ENCODE measurements at places on chromosomes 12 and 14.

DNA sequence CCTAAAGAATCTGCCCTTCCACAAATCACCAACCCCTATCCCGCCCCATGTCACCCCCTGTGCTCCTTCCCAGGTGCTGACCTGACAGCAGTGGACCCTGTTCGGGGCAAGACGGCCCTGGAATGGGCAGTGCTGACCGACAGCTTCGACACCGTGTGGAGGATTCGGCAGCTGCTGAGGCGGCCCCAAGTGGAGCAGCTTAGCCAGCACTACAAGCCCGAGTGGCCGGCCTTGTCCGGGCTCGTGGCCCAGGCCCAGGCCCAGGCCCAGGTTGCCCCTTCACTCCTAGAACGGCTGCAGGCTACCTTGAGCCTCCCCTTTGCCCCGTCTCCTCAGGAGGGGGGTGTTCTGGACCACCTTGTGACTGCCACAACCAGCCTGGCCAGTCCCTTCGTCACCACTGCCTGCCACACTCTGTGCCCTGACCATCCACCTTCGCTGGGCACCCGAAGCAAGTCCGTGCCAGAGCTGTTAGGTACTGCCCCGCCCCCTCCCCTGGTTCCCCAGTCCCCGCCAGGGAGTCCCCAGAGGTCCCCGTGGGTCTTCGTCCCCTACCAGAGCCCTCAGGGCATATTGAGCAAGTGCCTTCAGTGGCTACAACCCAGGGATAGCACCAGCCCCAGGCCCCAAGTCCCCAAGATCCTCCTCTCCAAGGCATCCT is 2.7 kb downstream of the ANKRD33 start:
- DNase-seq: no peak

GRCh38 chr12:16417058-16417457 is 69.6 kb downstream of the MGST1 start:
- no peak for DNase-seq

DNA sequence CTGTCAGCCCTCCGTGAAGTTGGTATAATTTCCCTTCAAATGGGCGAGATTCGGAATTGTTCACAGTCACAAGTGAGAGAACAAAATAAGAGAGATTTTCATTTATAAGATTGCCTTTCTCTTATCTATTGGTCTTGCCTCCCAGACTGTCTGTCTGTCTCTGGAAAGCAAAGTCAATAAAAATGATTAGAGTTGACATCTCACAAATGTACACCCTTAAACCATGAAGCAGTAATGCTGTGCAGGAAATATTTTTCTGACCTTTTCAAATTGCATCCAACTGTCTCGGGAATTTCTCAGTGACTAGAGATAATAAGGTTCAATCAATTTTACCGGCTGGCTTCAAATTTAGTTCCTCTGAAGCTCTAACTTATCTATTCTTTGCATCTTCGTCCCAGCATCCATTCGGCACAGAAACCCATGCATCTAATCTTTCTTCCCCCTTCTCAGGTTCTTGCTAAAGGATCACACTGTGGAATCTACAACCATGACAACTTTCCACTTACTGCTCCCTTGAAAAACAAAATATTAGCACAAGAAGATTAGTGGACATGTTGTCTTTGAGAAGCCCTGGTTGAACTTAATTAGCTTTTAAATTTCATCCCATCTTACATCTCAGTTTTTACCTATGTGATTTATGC is 93.1 kb downstream of the RMST start:
- no peak for DNase-seq

- no peak for DNase-seq
Measured at GRCh38 chr12:109645194-109645593, 68.4 kb upstream of the FAM222A start.

DNA sequence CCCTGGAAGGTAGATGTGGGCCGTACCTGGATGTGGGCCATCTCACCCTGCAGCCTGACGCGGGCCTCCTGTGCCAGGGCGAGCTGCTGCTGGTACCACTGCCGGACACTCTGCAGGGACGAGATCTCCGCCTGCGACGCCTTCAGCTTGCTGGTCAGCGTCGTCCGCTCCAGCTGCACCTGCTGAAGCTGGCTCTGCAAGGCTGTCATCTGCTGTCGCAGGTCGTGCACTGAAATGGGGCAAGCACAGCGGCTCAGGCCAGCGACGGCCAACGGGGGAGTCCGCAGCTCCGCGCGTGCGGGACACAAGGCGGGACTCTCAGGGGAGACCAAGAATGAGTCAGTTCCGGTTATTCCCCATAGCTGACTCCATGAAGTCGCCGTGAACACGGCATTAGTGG is 26.9 kb downstream of the GOLGA3 start:
- DNase-seq: no peak

DNA sequence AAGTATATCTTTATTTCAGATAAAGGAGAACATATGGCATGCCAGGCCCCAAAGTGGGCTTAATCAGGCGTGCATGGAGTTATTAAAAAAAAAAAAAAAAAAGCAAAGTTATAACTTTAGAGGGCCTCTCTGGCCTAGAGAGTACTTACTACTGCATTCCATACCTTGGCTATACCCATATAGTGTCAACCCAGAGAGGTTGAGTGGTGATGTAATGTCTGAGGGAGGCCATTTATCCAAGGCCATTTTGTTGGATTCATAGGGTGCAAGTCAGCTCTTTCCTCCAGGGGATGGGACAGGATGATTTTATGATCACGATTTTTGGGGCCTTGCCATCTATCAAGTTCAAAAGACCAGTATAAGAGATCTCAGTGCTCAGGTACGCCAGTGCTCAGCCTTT is 66.4 kb downstream of the DCAF5 start:
- DNase-seq: no peak

DNA sequence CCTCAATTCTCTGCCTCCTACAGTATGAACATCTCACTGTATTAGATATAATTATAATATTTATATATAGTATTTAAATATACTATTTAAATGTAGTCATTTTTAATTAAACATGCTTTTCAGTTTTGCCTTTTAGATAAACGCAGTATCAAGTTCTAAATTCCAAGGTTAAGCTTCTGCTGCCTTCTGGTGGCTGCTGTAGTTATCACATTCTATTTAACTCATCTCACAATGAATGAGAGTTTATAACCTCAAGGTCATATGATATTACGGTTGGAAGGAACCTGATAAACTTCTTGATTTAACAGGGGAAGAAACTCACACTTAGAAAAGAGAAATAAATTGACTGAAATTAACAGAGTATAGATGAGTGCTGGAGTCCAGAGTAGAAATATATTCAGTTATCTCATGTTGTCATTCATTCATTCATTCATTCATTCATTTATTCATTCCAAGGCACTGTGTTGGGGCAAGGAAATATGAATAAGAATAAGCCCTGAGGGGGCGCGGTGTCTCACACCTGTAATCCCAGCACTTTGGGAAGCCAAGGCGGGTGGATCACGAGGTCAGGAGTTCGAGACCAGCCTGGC is 31.9 kb downstream of the GUCY2C start:
- DNase-seq: peak; percentile 45

DNA sequence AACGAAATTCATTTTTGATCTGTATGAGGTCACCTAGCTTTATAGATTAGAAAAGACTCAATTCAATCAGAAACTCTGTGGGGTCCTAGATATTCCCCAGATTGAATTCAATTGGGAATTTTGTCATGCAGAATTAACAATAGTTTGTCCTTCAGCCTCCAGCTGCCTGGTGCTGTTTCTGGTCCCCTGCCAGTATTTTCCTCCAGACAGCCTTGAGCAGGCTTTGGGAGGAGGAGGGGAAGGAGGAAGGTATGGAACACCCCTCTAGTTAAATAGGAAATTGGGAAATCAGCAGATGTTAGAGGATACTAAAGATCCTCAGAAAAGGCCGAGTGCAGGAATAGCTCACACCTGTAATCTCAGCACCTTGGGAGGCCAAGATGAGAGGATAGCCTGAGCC is 10.6 kb downstream of the GRIP1 start:
- DNase-seq: peak; percentile 67

- peak; percentile 36 for DNase-seq
Measured at GRCh38 chr12:110744151-110744571, 1.5 kb upstream of the PPP1CC start.

DNA sequence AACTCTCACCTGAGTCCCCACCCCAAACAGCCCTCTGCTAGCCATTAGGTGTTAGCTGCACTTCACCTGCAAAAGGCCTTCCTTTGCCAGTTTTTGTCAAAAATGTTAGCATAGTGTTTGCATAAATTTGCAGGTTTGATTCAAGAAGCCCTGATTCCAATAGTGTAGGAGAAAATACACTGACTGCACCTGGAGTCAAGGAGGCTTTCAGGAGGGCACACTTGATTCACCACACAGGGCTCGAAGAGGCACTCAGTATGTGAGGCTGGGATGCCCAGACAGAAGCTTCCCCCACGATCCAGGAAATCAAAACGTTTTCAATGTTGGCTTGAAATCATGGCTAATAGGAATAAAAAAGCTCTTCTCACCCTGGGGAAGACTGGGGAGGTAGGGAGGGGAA is 40.5 kb upstream of the DDX11 start:
- DNase-seq: no peak

DNA sequence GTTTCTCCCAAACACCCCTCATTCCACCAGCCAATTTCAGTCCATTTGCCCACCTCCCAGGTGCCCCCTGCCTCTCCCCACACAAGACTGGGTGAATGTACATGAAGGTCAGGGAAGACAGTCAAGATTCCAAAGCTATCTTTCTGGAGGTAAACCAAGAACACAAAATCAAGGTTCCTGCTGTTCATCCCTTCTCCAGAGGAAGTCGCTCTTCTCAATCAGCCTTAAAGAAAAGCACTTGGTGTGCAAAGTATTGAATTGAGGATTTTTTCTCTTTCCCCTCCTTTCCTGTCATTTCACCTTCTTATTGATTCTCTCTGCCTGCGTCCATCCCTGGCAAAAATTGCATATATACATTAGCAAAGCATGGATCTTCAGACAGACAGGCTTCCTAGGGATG is 4.5 kb downstream of the GRIN2B start:
- no peak for DNase-seq

Measured in astrocyte of the hippocampus (primary cell).